Retinal pigment epithelial cell (primary cell): ENCODE measurements at places on chromosomes 16 and 17.

DNA sequence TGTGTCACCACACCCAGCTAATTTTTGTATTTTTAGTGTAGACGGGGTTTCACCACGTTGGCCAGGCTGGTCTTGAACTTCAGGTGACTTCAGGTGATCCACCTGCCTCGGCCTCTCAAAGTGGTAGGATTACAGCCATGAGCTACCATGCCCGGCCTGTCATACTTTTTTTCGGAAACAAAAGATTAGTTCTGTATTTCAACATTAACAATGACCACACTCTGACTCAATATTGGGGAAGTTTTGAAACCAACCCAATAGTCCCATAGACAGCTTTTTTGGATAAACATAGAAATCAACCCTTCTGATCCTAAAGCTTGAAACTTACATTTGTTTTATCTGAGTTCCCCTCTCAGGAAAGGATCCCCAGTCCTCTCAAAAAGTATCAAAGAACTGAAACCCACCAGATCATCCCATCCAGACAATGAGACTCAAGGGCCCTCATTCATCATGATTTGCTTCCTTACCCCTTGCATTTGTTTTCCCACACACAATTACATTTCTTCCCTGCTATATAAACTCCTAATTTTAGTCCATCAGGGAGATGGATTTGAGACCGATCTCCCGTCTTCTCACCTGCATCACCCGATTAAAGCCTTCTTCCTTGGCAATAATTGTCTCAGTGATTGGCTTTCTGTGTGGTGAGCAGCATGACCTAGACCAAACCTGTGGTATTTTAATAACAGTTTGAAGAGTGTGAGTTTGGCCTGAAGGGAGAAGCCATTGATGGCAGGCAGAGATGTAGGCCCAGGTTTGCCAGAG is 7.2 kb upstream of the AGRP start:
- DNase-seq: no peak

DNA sequence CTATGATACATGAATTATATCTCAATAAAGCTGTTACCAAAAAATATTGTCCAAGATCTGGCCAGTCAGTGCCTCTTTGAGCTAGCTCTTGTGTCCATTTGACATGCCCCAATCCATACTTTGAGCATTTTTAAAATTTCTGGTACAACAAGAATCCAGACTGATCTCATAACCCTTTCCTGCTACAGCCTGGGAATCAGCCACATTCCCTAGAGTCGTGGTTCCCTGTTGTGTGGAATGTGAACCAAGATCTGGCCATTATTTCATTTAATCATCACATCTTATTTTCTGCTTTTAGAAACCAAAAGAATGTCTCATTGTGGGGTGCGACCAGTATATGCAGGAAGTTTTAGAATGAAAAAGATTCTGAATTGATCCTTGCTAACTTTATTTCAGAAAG is 34.3 kb upstream of the RPRML start:
- no peak for DNase-seq

GRCh38 chr16:8714174-8714573 is 39.8 kb downstream of the ABAT start:
- DNase-seq: no peak

GRCh38 chr17:16259926-16260325 is 42.9 kb downstream of the PIGL start:
- no peak for DNase-seq

GRCh38 chr17:22138861-22139469 is 446.6 kb downstream of the KCNJ18 start:
- no peak for DNase-seq

- DNase-seq: no peak
These were observed 31.2 kb downstream of the GNA13 start for GRCh38 chr17:65025297-65025696.

GRCh38 chr17:60139438-60140285 is 10.1 kb upstream of the CA4 start:
- DNase-seq: no peak

DNA sequence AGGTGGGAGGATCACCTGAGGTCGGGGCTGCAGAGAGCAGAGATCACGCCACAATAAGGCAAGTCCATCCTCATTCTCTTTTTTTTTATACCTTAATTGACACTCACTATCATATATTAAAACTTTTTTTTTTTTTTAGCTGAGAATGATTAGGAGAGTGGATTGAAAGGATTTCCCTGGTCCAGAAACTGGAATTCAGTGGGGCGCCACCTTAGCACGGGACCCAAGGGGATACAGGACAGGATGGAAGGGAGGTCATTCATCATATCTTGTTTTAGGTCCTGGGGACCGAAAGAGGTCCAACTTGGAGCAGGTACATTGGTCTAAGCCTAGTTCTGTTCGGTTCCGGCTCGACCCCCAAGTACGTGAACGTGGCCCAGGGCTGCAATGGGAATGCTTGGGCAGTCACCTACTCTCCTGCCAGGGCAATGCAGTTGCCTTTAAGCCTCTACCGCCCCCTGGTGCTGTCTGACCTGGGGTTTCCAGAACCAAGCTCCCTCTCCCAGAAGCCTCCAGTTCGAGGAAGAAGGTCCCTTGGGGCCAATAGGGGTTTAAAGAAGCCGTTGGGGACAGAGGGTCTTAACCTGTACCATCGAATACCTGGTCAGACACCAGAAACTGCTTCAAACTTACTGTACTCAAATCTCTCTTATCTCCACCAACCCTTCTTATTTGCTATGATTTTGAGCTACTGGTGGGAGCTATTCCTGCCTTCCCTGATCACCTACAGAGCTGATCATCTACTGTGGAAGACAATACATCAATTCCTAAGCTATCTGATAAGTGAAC is 19.9 kb upstream of the GPATCH8 start:
- DNase-seq: no peak

- no peak for DNase-seq
These were observed 22.9 kb downstream of the ANKRD40 start for GRCh38 chr17:50684612-50685333.

DNA sequence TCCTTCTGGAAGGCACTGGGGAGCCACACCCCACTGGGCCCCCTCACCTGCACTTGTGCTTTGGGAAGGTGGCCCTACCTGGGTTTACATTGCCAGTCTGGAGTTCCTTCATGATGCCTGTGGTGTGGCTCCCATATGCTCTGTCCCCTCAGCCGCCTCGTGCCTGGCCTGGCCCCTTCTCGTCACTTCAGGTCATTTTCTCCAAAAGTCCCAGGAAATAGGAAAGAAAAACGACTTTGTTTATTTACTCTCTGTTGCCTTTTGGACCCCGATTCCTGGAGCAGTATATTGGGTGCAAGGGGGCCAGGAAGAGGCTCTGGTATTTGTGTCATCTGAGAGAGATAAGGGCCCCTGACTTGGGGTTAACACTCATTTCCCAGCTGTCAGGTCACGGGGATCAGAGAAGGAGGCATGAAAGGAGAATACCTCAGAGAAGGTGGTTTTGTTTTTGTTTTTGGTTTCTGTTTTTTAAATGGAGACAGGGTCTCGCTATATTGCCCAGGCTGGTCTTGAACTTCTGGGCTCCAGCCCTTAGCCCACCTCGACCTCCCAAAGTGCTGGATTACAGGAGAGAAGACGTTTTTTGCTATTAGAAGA is 4.7 kb downstream of the SOCS3 start:
- no peak for DNase-seq

DNA sequence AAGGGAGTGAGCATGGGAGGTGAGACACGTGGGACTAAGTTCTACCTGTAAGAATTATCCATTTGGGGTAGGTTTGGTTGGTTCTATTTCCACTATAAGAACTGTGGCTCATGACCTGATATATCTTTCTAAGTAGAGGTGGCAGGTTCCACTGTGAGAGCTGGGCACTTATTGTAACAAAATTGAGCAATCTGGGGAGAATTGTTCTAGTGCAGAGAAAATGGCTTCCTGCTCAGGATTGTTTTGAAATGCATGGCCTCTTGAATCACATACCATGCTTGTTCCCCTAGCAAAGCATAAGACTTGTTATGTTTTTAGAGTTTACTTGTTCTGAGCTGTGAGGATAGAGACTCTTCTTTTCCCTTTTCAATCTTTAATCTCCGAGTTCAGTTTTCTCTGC is 125.9 kb downstream of the MAP2K6 start:
- DNase-seq: no peak

DNA sequence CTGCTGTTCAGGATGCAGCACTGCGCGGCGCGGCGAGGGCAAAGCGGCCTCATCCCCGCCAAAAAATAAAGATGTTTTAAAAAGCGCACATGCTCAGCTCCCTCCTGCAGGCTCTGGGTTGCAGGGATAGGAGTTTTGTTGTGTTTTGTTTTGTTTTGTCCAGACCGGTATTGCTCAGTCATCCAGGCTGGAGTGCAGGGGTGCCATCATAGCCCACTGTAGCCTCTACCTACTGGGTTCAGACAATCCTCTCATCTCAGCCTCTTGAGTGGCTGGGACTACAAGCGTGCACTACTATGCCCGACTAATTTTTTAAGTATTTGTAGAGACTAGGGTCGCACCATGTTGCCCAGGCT is 636 bp downstream of the WWOX start:
- no peak for DNase-seq

GRCh38 chr17:9259419-9259818 is 238.1 kb downstream of the NTN1 start:
- DNase-seq: no peak

- DNase-seq: no peak
These were observed 19.4 kb downstream of the CBX1 start for GRCh38 chr17:48081858-48082257.

DNA sequence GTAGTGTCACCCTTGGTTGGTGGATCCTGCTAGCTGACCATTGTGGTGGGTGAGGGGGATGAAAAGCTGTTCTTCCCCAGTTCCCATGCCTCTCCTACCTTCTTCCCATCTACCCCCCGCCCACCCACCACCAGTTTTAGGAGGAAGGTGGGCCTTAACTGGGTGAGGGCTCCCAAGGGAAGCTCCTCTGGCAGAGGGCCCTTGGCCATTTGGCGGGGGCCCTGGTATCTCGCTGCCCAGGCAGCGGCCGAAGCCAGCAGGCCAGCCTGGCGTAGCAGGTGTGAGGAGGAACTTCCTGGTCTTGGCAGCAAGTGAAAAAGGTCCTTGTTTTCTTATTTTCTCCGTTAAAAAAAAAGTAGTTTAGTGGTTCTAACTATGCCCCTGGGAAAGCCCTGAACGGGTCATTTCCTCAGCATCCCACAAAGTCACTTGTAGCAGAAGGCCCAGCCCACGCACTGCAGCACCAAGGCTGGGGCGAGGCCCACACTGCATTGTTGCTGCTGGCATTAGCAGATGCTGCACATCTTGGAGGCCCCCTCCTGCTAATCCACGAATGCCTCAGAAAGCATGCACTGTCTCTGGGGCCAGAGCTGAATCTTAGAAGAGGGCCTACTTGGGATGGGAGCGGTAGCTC is 72.5 kb downstream of the MPRIP start:
- no peak for DNase-seq

DNA sequence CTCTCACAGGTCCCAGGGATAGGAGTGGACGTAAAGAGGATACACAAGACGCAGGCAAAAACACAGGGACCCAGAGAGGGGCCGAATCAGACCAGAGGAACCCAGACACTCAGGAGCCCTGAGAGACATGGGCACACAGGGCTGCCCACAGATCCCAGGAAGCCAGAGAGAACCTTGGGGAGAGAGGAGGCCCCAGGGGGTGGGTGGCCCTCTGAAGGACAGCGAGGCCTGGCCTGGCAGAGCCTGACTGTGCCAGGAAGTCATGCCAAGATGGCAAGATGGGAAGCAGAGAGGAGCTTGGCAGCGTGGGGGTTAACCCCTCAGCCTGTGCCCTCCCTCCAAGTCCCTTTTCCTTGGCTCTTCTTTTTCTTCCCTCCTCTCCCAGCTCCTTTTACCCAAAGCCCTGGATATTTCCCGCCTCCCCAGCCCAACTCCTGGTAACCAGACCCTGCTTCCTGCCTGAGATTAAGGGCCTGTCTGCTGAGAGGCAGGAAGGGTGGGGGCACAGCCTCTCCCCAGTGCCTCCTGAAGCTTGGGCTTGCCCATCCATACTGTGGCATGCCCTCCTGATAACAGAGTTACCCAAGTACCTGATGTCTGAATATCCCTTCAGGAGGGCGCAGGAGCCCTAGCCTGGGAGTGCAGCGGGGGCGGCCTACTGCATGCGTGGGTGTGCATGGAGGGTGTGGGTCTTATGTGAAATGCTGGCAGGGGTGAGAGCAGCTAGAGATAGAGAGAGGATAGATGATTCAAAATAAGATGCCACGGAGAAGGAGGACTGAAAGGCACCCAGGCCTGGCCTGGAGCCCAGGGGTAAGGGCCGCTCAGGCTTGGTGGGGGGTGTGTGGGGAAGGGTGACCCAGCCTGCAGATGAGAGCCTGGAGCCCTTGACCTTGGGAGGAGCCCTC is 6.0 kb upstream of the TBX21 start:
- no peak for DNase-seq
